ENCODE measurements at places on chromosomes 6 and 20. TPM values are rescaled to one million over a fixed set of nuclear protein-coding genes. Genes with fewer than 3 reads are reported as not detected.
A peak's percentile ranks its signal among the peaks of the same experiment; 100 is the strongest.

DNA sequence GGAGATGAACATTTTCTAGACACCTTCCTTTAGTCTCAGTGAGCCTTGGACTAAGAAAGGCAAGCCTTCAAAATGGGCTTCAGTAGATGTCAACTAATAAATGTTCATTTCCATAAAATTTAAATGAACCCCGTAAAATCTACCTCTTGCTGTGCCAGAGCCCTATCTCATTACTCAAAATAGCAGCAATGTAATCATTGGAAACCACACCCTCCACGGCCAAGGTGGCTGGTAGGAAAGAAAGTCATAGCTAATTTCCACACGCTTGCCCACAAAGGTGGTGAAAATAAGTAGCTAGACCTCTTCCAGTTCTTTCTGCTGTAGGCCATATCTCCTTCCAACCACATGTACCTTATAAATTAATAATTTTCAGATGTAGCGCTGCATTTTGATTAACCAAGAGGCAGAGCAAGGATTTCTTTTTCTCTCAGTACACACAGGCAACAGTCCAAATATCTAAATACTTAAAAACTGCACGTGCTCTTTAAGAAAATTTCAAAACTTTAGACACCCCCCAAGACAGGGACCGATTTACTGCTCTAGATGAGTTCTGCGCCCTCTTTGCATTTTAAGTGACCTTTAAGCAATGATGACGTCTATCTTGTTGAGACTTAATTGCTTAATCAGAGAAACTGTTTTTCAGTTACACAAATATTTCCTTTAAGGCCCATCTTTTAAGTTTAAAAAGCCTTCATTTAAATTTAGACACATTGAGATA is 290.8 kb downstream of the ZNF217 start:
- DNase-seq: no peak

DNA sequence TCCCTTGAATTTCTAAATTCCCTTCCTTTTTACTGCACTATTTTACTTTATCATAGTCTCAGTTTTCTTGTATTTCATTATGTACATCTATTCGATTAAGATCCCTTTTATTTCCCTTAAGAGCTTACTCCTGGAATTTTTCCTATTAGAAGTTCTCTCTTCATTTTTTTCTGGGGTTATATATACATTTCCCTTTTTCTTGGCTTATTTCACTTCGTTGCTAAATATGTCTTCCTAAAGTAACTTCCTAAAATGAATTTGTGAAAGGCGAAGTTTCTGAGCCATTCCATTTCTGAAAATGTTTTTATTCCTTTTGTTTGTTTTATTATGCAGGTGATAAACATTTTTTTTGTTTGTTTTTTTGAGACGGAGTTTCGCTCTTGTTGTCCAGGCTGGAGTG is 5.9 kb upstream of the CD109 start:
- DNase-seq: no peak

GRCh38 chr6:3383525-3383924 is 73.3 kb downstream of the SLC22A23 start:
- peak; percentile 88 for DNase-seq

GRCh38 chr6:35895560-35895959 is 25.3 kb downstream of the SRPK1 start:
- no peak for DNase-seq

- DNase-seq: no peak
Observed at GRCh38 chr6:7451326-7451725, 61.7 kb downstream of the RIOK1 start.

DNA sequence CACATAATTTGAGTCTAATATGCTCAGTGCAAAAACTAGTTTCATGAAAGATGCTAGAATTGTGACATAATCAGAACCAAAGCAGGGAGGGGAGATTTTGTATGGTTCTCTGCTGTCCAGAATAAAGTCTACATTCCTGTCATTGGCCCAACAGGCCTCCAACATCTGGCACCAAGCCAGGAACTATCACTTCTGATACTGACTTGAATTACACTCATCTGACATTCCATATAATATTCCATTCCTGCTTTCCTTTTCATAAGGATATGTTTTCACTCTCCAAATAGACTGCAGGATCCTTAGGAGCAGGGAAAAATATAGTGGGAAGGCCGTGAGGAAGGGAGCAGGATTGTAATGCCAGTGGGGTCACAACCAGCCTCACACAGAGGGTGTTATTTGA is 84.6 kb upstream of the BTN3A2 start:
- no peak for DNase-seq

DNA sequence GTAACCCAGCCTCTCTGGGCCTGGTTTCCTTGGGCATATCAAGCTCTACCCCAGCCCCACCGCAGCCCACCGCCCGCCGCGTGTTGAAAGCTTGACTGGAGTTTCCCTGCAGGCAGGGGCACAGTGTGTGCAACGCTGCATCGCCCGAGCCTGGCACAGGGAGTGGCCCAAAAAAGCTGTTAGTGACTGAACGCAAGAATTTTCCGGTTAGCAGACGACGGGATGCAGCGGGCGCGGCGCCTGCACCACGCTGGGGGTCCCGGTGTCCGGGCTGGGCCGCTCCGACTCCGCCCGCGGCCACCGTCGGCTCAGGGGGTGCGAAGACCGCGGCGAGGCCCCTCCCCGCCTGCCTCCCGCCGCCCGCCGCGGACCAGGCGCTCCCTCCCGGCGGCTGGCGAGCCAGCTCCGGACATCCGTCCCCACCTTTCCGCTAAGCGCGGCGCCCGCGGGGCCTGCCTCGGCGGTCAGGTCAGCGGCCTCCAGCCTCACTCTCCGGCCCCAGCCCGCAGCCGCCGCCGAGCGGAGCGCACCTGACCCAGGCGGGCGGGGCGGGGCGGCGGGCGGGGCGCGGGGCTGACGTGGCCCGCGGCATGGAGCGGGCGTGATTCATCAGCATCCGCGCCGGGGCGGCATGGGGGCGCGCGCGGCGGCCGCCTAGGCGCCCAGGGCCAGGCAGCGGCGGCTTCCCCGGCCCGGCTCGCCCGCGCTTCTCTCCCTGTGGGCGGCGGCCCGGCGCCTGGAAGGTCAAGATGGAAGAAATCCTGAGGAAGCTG is at the start of gene ARFGEF3:
ARFGEF3 (plus strand) TSS at position 602 of the 773 bp plus-strand sequence; CDS start at position 750, 148 bp downstream.
- peak; percentile 25 for DNase-seq

DNA sequence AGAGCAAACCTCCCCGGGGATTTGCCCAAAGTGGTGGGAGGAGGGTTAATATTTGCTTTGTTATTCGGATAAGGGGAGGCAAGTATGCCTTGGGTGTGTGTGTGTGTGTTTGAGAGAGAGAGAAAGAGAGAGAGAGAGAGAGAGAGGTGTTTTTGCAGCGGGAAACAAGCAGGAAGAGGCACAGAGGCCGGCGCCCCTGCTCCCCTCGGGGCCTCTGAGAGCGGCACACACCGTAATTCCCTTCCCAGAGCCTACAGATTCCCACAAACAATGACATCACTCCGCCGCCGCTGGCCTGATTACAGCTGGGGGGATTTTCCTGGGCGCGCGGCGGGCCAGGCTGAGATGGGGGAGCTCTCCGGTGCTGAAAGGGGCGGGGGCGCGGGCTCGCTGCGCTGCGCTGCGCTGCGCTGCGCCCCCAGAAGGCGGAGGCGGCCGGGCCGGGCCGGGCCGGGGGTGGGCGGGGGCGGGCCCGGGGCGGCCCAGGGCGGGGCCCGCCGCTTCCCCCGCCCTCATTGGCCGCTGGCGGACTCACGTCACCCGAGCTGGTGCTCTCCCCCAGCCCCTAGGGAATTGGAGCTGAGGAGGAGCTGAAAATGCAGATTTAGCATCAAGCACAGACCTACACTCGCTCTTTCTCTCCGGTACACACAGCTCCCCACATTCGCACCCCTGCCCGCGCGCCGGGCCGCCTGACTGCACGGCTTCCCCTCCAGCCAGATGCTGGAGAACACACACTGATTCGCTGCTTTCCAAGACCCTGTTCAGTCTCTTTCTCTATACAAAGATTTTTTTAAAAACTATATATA is at the start of gene PCSK2:
PCSK2 (plus strand) TSS at position 631 of the 809 bp plus-strand sequence. CDS start 266 bp downstream, outside the sequence.
- no peak for DNase-seq

GRCh38 chr6:138772596-138773176 is 883 bp upstream of the CCDC28A start:
- no peak for DNase-seq

DNA sequence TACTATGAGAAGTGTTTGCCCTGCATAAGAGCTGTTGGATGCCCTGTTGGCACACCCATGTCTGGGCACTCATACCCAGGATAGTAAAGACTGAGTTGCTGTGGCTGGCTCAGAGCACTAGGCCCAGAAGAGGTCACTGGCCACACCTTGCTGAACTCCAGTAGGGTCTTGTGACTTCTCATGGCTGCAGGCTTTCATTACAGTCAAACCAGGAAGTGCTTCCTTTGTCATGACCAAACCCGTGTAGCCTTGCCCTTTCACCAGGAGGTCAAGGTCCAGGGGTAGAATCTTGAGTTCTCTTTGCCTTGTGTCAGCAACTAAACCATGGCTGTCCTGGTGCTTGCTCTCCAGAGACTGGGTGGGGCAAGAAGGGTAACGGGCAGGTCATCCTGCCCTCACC is 49.5 kb downstream of the CD164 start:
- DNase-seq: peak; percentile 43

DNA sequence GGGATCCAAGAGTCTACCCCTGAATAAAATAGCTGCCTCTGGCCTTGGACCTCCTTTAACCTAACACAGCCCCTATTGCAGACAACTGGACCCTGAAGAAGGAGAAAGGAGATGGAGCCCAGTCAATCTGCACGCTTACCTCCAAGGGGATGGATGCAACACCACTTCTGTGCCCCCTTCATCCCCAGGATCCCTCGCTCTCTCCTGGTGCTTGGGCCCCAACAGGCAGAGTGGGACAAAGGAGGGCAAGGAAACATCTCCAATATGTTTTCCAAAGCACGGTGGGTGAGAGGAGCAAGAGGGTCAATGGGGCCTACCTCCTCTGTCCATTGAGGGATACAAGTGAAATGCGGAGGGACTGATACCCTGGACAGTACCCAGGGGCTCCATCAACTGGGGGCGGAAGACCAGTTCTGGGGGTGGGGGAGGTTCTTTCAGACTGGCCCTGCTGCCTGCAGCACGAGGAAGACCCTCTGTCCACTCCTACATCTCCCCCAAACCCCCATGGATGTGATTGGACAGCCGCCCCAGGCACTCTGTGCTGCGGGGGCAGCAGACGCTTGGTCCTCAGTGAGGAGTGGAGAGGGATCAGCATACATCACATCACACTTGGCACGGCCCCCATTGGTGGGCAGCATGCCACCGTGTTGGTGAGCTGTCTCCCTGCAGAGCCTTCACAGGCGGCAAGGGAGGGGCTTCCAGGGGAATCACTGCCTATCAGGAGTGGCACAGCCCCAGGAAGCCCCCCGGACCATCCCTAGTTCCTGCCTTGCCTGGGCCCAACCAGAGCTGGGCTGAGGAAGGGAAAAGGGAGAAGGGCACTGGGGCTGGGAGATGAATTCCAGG is 70.6 kb downstream of the MRPL14 start:
- DNase-seq: no peak

- no peak for DNase-seq
Observed at GRCh38 chr6:40187535-40188144, 253.4 kb upstream of the MOCS1 start.

- no peak for DNase-seq
Observed at GRCh38 chr6:45556828-45557227, 179.1 kb upstream of the SUPT3H start.

DNA sequence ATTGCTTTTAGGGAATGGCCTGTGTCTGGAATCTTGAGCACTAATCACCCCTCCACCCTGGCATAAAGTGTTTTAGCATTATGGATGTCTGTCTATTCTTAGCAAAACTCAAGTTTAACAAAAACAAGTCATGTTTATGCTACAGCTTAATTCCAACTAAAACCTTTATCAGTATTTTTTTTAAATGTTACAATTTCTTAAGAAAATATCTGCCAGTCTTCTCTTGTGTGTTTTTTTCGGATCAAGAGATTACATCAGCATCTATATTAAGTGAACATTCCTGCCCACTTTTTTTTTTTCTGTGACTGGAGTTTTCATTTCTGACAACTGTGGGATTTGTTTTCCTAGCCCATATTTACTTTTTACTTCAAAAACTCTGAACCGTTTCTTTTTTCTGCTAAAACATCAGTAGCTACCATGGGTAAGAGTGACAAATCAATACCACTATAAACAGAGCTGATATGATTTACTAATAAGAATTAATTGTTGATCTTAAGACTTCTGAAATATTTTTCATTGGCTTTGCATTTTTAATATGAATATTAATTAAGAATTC is 94.3 kb downstream of the EDN1 start:
- no peak for DNase-seq

- peak; percentile 29 for DNase-seq
Observed at GRCh38 chr20:51679254-51679921, 88.8 kb downstream of the ATP9A start.

DNA sequence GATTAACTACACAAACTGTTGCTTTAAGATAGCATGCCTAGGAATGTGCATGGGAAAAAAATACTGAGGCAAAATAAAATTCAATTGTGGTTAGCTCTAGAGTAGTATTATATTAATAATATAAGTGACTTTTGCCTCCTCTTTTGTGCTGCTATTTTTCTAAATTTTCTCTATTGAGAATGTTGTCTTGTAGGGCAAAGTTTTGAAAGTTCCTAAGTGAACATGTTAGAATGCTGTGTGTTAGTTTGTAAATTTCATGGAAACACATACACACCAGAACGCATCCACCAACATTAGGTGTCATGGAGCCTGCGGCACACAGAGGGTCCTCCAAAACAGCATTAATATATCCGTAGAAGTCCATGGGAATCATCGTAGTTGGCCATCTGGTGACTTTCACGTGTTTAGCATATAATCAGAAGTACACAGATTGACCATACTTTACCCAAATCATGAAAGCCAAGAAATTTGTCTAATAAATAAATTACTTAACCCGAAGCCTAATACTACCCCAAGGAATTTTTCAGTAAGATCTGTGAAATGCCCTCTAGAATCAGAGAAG is 25.6 kb downstream of the ARHGAP18 start:
- no peak for DNase-seq

Gene KHDC1L
- not detected for total RNA-seq

Gene GSTA3
- total RNA-seq: not detected

Gene VSX1
- total RNA-seq: not detected

Gene NECAB3
- total RNA-seq: 26.4 TPM

Gene MOG
- total RNA-seq: not detected

Gene RNF217
- 1.2 TPM for total RNA-seq

Gene CD93
- total RNA-seq: not detected

Gene DLL1
- total RNA-seq: not detected

Gene AGER
- 0.41 TPM for total RNA-seq

Gene CRYBG1
- total RNA-seq: 21.9 TPM

Data from HepG2 (cell line).